ENCODE measurements at places on chromosomes 5 and 9. TPM values are rescaled to one million over a fixed set of nuclear protein-coding genes. Genes with fewer than 3 reads are reported as not detected.

The SHISAL2B gene
- 0.36 TPM for polyA plus RNA-seq

The FOXD4L4 gene
- not detected for polyA plus RNA-seq

The TRAF1 gene
- 3.5 TPM for polyA plus RNA-seq

The MARCHF11 gene
- polyA plus RNA-seq = 6.4 TPM

The SPINK4 gene
- polyA plus RNA-seq = 5.7 TPM

The GZMA gene
- polyA plus RNA-seq = not detected

- no peak for DNase-seq
Measured at GRCh38 chr9:4370501-4370900, 70.6 kb upstream of the GLIS3 start.

DNA sequence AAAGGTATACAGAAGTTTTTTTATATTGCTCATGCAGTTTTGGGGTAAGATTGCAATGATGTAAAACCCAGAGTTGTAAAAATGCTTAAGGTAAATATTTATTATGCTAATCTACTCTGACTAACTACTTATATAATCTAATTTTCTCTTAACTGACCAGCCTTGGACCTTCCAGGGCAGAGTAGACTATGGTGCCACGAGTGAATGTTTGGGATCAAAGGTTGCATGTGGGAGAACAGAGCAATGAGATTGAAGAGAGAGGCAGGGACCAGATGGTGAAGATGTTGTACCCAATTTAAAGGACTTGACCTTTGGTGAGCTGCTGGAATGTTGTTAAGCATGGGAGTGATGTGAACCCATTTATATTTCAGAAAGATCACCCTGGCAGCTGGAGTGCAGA, 34.8 kb upstream of the PANK3 start:
- no peak for DNase-seq

DNA sequence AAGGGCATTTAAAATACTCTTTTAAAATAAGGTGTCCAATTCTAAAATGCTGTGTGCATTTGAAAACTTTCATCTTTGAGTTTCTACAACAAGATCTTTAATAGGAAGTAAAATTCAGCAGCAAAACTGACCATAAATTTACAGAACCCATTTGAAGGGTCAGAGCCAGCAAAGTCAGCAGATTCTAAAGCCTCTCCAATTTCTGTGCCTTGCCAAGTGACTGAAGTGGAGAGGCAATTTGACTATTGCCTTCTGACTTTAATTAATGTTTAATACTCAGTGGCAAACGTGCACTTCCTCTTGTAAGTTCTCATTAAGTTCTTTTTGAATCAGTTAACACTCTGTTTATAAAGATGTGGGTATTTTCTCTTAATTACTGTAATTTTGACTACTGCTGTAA, 155.2 kb downstream of the BAAT start:
- no peak for DNase-seq

DNA sequence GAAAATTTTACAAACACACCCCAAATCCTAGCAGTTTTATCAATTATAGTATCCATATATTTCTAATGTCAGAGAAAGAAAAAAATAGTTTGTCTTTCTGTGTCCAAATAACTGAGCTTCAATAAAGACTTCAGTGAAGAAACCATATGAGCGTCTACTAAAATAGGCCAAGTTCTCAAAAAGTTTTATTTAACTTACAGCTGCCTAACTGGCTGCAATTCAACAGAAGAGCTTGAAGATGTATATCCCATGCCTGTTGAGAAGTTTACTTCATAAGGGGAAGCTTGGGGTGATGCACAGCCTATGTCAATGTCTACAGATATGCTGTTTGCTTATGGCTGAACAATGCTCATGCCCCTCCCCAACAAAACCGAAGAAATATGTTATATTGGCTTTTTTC, 43.7 kb upstream of the ELOVL7 start:
- DNase-seq = no peak

- DNase-seq = no peak
Measured at GRCh38 chr9:88997646-88998045, 6.4 kb downstream of the S1PR3 start.

DNA sequence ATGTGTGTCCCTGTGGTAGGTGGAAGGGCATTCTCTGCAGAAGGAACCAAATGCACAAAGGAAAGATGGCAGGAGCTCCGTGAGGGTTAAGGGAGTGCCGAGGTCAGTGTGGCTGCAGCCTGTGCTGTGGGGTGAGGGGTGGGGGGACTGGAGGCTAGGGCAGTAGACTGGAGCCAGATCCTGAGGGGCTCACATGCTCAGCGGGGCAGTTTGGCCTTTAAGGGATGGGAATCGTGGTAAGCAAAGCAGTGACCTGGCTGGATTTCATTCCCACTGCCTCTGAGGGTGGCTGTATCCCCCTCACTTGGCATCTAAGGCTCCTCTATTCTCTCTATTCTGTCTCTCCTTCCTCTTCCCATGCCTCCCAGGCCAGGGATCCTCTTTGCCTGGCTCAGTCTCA, 15.6 kb downstream of the PITX1 start:
- DNase-seq = no peak

DNA sequence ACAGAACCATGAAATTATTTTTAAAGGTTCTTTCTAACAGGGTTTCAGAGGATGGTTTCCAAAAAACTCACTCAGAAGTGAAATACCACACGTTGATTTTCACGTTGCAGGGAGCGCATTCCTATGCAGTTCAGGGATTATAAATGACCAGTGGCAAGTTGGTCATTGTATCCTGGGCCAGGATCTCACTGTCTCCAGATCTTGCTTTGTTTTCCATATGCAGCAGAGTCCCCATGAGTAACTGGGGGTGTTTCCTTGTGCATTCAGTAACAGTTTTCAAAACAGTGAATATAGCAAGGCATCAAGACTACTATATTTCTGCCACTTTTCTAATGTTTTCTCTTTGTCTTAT, 1064.9 kb upstream of the DMAC1 start:
- no peak for DNase-seq

DNA sequence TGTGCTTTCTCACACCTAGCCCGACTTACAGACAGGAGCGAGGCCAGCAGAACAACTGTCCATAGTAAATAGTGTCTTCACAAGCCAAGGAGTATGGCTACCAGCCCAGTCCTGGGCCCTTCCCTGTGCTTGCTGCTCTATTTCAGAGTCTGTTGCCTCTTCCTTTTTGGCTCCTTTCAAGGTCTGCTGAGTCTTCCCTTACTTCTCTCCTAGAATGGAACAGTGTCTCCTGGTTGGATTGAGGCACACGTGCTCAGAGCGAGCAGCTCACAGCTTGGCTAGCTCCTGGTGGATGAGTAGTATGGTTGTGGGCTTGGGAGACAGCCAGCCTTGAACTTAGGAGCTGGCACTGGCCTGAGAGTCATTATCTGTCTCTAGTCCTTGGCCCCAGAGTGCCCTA, 72.8 kb downstream of the TLE4 start:
- no peak for DNase-seq

All from cardiac muscle cell (in vitro differentiated cells and primary cell).